Activated CD4-positive, alpha-beta memory T cell treated with anti-CD3 and anti-CD28 coated beads, Interleukin-2, amount 10 ng/mL, durations not matched to agents 7 days and 5 days (primary cell): ENCODE measurements at places on chromosomes 12 and 14. TPM values are rescaled to one million over a fixed set of nuclear protein-coding genes. Genes with fewer than 3 reads are reported as not detected.

DNA sequence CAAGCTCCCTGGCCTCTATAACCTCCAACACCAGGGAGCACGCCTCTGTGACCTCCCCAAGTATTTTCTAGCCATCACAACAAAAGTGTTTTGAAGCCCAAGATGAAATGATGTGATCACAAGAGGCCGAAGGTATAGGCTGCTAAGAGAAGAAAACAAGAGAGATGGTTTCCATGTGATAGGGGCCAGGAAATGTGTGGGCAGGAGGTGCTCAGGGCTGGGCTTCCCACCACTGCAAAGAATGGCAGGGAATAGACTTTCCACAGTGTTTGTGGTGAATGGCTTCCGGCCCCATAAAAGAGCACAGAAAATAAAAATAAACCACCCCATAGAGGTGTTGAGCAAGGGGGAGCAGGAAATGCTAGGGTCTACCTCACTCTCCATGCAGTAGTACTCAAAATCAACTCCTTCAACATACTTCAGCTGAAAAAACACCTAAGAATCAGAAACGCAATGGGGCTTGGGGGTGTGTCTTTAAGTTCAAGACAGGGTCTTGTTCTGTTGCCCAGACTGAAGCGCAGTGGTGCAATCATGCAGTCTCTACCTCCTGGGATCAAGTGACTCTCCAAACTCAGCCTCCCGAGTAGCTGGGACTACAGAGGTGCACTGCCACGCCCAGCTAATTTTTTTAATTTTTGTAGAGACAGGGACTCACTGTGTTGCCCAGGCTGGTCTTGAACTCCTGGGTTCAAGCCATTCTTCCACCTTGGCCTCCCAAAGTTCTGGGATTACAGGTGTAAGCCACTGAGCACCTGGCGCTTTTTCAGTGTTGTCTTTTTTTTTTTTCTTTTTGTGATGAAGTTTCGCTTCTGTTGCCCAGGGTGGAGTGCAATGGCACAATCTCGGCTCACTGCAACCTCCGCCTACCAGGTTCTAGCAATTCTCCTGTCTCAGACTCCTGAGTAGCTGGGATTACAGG, 27.1 kb downstream of the DAD1 start:
- H3K27ac ChIP-seq: peak overlapping the region; percentile 95
- H3K27me3 ChIP-seq: no peaks in the 10 kb centered on the region
- DNase-seq: peak; percentile 82
- peaks cover 96% of the 10 kb centered on the region for H3K4me1 ChIP-seq
- peaks cover 35% of the 10 kb centered on the region for H3K36me3 ChIP-seq

DNA sequence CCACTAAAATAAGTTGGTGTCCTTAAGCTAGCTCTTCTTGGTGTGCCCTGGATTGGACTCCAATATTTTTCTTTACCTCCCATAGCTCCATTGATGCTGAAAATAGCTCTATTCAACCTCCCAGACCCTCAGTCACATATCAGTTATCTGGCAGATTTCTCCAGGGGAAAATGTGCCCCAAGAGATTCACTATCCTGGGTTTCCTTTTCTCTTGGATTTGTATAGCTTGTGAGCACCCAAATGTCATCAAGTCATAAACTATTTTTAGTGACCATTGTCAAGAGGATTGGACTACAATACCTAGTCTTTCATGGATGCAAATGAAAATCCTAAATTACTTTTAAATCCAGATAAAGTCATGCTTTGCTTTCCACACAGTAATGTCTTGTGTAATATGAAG, 339.6 kb upstream of the FOXG1 start:
- DNase-seq: no peak
- no peak overlapping the region for H3K27ac ChIP-seq
- no peaks in the 10 kb centered on the region for H3K27me3 ChIP-seq
- no peaks in the 10 kb centered on the region for H3K36me3 ChIP-seq

DNA sequence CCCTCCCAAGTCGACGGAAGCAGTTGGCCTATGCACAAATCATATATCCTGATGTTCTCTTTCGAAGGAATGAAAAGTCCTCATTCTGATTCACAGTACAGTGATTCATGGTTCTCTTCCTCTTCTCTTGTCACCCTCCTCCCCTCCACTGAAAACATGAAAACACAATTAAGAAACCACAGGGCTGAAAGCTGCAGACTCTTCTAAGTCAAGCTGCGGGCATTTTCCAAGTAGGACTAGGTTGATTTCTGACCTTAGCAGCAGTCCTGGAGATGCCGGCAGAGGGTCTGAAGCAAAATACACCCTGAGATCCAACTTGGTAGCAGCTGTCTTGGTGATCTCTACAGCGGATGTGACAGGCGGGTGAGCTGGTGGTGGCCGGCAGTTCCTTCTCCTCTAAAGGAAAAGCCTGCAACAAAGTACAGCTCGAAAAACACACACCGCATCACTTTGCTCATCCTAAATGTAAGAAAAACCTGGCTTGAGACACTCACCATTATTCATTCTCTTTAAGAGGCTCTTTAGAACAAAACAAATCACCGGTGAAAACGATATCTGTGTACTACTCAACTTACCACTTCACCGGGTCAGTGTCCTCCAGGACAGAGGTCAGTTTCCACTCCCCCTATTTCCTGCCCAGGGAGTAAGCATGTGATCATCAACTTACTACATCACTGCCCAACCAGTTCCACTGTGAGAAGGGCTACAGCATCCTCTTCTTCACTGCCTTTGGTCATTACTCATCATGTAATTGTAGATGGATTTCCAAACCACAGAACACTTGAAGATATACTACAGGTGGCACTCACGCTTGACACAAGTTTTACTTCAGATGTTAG, 6.0 kb downstream of the TMCC3 start:
- DNase-seq: peak; percentile 36
- H3K4me1 ChIP-seq: peaks cover 48% of the 10 kb centered on the region
- peak overlapping the region; percentile 62 for H3K27ac ChIP-seq
- no peaks in the 10 kb centered on the region for H3K36me3 ChIP-seq

The ANKRD33 gene
- not detected for total RNA-seq

DNA sequence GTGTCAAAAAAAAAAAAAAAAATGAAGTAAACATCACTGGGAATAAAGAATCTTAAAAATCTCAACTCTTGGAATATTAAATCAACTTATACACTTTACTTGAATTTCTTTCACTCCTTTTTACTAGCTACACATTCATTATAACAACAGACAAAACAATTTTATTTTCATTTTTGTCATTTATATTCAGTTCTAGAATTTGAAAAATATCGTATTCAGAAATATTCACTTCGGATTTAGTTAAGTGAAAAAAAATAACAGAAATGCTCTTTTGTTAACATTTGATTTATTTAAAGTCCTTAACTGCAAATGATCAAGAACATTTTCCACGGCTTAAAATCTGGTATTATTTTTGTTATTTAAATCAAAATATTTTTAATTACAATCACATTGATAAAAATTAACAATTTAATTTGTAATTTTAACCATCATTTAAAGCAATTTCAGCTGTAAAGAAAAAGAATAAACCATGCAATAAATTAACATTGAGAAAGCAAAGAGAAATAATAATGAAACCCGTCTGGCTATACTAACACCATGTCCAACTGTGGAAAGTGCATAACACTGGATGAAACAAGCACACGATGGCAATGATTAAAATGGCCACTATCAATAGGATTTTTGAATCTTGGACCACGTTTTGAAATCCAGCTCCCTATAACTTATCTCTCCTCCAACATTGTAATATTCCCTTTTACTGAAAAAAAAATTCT, 5.2 kb downstream of the FOXA1 start:
- peaks cover 5% of the 10 kb centered on the region for H3K4me1 ChIP-seq
- H3K27me3 ChIP-seq: peaks cover 76% of the 10 kb centered on the region
- DNase-seq: no peak
- H3K27ac ChIP-seq: no peak overlapping the region

- no peaks in the 10 kb centered on the region for H3K4me1 ChIP-seq
- DNase-seq: no peak
- no peaks in the 10 kb centered on the region for H3K27me3 ChIP-seq
- no peak overlapping the region for H3K4me3 ChIP-seq
- no peaks in the 10 kb centered on the region for H3K36me3 ChIP-seq
These were observed 302.7 kb downstream of the CEP128 start for GRCh38 chr14:80638620-80639515.

DNA sequence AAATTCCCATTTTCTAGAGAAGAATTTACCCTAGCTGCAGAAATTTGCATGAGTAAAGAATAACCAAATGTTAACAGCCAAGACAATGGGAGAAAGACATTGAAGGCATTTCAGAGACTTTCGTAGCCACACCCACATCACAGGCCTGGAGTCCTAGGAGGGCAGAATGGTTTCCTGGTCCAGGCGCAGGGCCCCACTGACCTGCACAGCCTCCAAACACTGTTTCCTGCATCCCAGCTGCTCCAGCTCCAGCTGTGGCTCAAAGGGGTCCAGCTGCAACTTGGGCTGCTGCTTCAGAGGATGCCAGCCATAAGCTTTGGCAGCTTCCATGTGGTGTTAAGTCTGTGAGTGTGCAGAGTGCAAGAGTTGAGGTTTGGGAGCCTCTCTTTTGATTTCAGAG, 6.5 kb upstream of the PRR4 start:
- peaks cover 15% of the 10 kb centered on the region for H3K4me1 ChIP-seq
- DNase-seq: no peak
- no peak overlapping the region for H3K4me3 ChIP-seq
- no peaks in the 10 kb centered on the region for H3K27me3 ChIP-seq

GRCh38 chr12:5232291-5232690, 188.6 kb downstream of the KCNA5 start:
- no peak for DNase-seq
- no peak overlapping the region for H3K27ac ChIP-seq
- no peaks in the 10 kb centered on the region for H3K36me3 ChIP-seq
- H3K4me3 ChIP-seq: no peak overlapping the region
- no peaks in the 10 kb centered on the region for H3K27me3 ChIP-seq

- no peaks in the 10 kb centered on the region for H3K4me1 ChIP-seq
- no peak overlapping the region for H3K4me3 ChIP-seq
- no peak overlapping the region for H3K27ac ChIP-seq
- peaks cover 51% of the 10 kb centered on the region for H3K36me3 ChIP-seq
These were observed 43.6 kb downstream of the RFLNA start for GRCh38 chr12:124338448-124338847.

GRCh38 chr14:105193916-105194782, 13.0 kb upstream of the NUDT14 start:
- H3K27me3 ChIP-seq: peaks cover 28% of the 10 kb centered on the region
- peaks cover 24% of the 10 kb centered on the region for H3K4me1 ChIP-seq
- no peaks in the 10 kb centered on the region for H3K36me3 ChIP-seq
- DNase-seq: peak; percentile 47
- H3K27ac ChIP-seq: no peak overlapping the region
- H3K4me3 ChIP-seq: no peak overlapping the region

The LRRC10 gene
- total RNA-seq: not detected

The BBS10 gene
- 4.4 TPM for total RNA-seq

DNA sequence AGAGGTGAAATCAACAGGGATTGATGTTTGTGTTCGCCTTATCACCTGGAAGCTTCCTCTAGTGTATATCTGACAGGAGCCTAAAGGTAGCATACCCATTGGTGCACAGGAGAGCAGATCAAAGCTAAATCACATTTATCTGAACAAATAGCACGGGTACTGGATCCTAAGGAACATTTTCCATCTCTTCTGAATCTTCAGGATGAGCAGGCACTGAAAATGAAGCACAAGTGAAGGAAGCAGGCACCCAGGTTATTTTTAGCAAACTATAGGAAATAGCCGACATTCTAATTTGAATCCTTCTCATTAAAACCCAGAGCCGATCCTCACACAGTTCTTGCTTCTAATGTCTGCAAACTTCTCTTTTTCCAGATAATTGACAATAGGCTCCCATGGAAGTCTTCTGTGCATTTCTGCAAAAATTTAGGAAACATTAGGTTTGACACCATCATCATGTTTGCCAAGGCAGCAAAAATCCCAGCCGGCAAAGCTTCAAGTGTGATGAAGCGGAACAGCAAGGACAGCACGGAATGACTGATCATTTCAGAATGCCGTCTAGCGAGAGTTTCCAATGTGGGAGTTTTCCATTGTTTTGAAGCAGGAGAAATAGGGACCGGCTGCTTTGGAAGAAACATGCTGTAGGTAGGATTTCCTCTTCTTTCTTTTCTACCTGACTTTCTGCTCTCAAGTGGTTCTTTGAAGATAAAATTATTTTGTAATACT, 24.3 kb upstream of the RGS6 start:
- no peaks in the 10 kb centered on the region for H3K36me3 ChIP-seq
- H3K27ac ChIP-seq: no peak overlapping the region
- H3K4me3 ChIP-seq: no peak overlapping the region
- H3K4me1 ChIP-seq: no peaks in the 10 kb centered on the region

The PRH2 gene
- not detected for total RNA-seq

- H3K36me3 ChIP-seq: peaks cover 13% of the 10 kb centered on the region
- no peaks in the 10 kb centered on the region for H3K27me3 ChIP-seq
- no peak overlapping the region for H3K27ac ChIP-seq
- DNase-seq: no peak
- H3K4me1 ChIP-seq: peaks cover 3% of the 10 kb centered on the region
- no peak overlapping the region for H3K4me3 ChIP-seq
These were observed 19.4 kb downstream of the KTN1 start for GRCh38 chr14:55599250-55599879.

The BHLHE41 gene
- total RNA-seq: not detected

DNA sequence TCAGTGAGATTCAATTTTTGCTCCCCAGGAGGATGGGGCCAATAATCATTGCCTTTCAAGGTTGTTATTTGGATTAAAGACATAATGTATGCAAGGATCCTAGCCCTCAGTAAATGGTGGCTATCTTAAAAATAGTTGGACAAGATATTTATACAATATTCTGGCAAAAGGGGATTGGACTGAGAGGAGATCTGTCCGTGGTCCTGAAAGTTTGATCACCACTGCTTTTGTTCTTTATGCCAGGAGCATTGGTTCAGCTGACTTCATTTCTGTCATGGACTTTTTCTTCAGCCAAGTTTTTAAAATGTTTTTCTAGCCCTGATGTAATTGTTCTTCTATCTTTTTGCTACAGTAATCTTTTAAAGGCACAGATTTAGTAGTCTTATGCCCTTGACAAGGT, 70.2 kb upstream of the TCL1A start:
- H3K4me1 ChIP-seq: no peaks in the 10 kb centered on the region
- H3K4me3 ChIP-seq: no peak overlapping the region
- DNase-seq: no peak
- H3K36me3 ChIP-seq: no peaks in the 10 kb centered on the region

DNA sequence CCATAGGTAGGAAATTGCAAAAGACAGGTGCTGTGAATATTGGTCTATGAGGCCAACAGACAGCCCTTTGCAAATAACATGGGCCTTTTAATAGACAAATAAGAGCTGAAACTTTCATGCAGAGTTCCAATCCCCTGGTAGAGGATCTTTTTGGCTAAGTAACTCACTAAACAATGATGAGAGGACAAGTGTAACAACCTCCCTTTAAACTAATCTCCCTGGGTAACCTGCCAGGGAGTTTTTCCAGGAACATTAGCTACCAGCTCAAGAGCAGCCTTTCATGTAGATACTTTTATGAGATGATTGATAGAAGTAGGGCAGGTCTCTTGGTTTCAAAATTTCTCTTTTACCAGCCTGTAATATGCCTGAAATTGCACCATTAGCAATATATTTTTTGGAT, 13.8 kb upstream of the CACNA1C start:
- H3K27ac ChIP-seq: no peak overlapping the region
- peaks cover 12% of the 10 kb centered on the region for H3K4me1 ChIP-seq
- H3K36me3 ChIP-seq: no peaks in the 10 kb centered on the region
- peaks cover 50% of the 10 kb centered on the region for H3K27me3 ChIP-seq

The LRTM2 gene
- not detected for total RNA-seq

GRCh38 chr12:132129007-132129406, 15.1 kb downstream of the DDX51 start:
- H3K27me3 ChIP-seq: no peaks in the 10 kb centered on the region
- no peak overlapping the region for H3K4me3 ChIP-seq
- peaks cover 32% of the 10 kb centered on the region for H3K36me3 ChIP-seq
